Esophagus squamous epithelium (tissue), 5 donors: ENCODE measurements at places on chromosomes 1 and 21.
A peak's percentile ranks its signal among the peaks of the same experiment; 100 is the strongest.

- H3K4me3 ChIP-seq: no peak overlapping the region
- no peak for DNase-seq
- no peaks in the 10 kb centered on the region for H3K36me3 ChIP-seq
- H3K27me3 ChIP-seq: no peaks in the 10 kb centered on the region
- no peak overlapping the region for H3K27ac ChIP-seq
Observed at GRCh38 chr1:160045653-160046052, 13.9 kb upstream of the PIGM start.

DNA sequence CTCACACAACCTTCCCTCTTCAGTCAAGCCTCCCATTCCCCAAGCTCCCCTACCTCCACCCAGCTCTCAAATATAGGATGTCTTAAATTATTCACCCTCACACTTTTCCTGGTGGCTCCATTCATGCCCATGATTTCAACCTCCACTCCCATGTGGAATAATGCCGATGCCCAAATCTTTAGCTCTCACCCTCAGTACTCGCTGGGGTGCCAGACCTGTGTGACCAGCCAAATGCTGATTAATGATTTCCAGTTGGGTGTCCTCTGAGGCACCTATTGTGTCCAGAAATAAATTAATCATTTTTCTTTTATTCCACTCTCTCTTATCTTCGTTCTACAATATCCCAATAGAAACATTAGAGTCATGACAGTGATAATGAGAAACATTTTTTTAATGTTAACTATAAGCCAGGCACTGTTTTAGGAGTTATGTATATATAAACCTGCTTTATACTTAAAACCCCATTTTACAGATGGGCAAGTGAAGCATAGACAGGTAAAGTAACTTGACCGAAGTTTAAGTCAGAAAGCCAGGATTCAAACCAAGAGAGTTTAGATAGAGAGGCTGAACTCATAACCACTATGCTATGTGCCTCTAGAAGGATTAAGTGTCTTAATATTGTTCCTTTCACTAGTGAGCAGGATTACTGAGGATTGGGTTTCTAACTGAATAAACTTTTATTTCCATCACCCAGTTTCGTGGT lies 209.7 kb downstream of the DUSP10 start:
- H3K36me3 ChIP-seq: no peaks in the 10 kb centered on the region
- H3K4me1 ChIP-seq: no peaks in the 10 kb centered on the region
- DNase-seq: no peak
- no peaks in the 10 kb centered on the region for H3K27me3 ChIP-seq
- no peak overlapping the region for H3K27ac ChIP-seq
- H3K4me3 ChIP-seq: no peak overlapping the region

DNA sequence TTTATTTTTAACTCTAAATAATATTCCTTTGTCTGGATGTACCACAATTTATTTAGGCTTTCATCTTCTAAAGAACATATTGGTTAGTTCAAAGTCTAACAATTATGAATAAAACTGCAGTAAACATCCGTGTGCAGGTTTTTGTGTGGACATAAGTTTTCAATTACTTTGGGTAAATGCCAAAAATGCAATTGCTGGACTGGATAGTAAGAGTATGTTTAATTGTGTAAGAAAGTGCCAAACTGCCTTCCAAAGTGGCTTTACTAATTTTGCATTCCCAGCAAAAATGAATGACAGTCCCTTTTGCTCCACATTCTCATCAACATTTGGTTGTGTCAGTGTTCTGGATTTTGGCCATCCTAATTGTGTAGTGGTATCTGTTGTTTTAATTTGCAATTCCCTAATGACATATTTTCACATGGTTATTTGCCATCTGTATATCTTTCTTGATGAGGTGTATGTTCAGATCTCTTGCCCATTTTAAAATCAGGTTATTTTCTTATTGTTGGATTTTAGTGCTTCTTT lies 113.8 kb downstream of the DPYD start:
- no peaks in the 10 kb centered on the region for H3K36me3 ChIP-seq
- H3K27me3 ChIP-seq: no peaks in the 10 kb centered on the region
- no peak overlapping the region for H3K27ac ChIP-seq
- H3K4me3 ChIP-seq: no peak overlapping the region

- DNase-seq: no peak
- peaks cover 23% of the 10 kb centered on the region for H3K36me3 ChIP-seq
- no peak overlapping the region for H3K27ac ChIP-seq
- no peaks in the 10 kb centered on the region for H3K27me3 ChIP-seq
Observed at GRCh38 chr1:58670181-58670580, 29.7 kb downstream of the MYSM1 start.

- no peaks in the 10 kb centered on the region for H3K36me3 ChIP-seq
- H3K4me1 ChIP-seq: no peaks in the 10 kb centered on the region
- H3K4me3 ChIP-seq: no peak overlapping the region
Observed at GRCh38 chr1:210124736-210125135, 107.9 kb upstream of the SERTAD4 start.

- no peak overlapping the region for H3K4me3 ChIP-seq
- H3K4me1 ChIP-seq: peaks cover 19% of the 10 kb centered on the region
- H3K27me3 ChIP-seq: no peaks in the 10 kb centered on the region
- H3K36me3 ChIP-seq: no peaks in the 10 kb centered on the region
- H3K27ac ChIP-seq: no peak overlapping the region
Observed at GRCh38 chr1:154414606-154415005, 9.5 kb downstream of the IL6R start.

- peak overlapping the region; percentile 65 for H3K27ac ChIP-seq
- no peak overlapping the region for H3K4me3 ChIP-seq
- no peaks in the 10 kb centered on the region for H3K36me3 ChIP-seq
- no peak for DNase-seq
- H3K27me3 ChIP-seq: no peaks in the 10 kb centered on the region
Observed at GRCh38 chr1:28971980-28972771, 57.8 kb downstream of the EPB41 start.

GRCh38 chr1:63316984-63317816 lies 5.2 kb upstream of the FOXD3 start:
- no peaks in the 10 kb centered on the region for H3K36me3 ChIP-seq
- DNase-seq: no peak
- H3K4me1 ChIP-seq: peaks cover 51% of the 10 kb centered on the region
- H3K27ac ChIP-seq: peak overlapping the region; percentile 6

GRCh38 chr1:221562542-221563475 lies 179.1 kb downstream of the DUSP10 start:
- no peaks in the 10 kb centered on the region for H3K36me3 ChIP-seq
- H3K27ac ChIP-seq: no peak overlapping the region
- DNase-seq: no peak
- H3K27me3 ChIP-seq: no peaks in the 10 kb centered on the region
- H3K4me3 ChIP-seq: no peak overlapping the region
- no peaks in the 10 kb centered on the region for H3K4me1 ChIP-seq

DNA sequence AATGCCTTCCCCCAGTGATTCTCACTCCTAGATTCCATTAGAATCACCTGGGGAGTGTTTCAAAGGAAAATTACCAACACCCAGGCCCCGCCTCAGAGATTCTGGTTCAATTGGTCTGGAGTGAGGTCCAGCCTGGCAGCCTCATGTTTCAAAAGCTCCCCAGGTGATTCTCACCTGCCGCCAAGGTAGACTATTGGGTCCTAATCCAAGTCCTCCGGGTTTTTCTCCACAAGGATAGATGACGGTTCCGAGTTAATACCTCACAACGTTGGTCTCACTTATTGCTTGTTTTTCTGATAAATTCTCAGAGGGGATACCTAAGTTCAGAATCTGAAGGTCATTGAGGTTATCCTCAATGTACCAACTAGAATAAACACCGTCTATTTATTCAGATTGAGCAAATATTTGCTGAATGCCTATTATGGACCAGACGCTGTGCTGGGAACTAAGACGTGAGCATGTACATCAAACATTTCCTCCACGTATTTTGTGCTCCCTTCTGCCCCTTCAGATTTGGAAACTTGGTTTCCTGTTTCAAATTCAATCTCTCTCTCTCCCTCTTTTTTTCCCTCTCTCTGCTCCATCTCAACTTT lies 97.5 kb downstream of the SEC16B start:
- H3K27me3 ChIP-seq: peaks cover 10% of the 10 kb centered on the region
- H3K4me1 ChIP-seq: no peaks in the 10 kb centered on the region
- no peaks in the 10 kb centered on the region for H3K36me3 ChIP-seq
- H3K4me3 ChIP-seq: no peak overlapping the region
- DNase-seq: no peak
- no peak overlapping the region for H3K27ac ChIP-seq

GRCh38 chr1:201369209-201369608 lies 8.3 kb downstream of the TNNT2 start:
- no peak overlapping the region for H3K4me3 ChIP-seq
- DNase-seq: no peak
- H3K4me1 ChIP-seq: no peaks in the 10 kb centered on the region

- H3K36me3 ChIP-seq: no peaks in the 10 kb centered on the region
- H3K27ac ChIP-seq: no peak overlapping the region
- peak overlapping the region; percentile 55 for H3K4me3 ChIP-seq
Observed at GRCh38 chr1:115338457-115338820, 390 bp upstream of the NGF start.
